Stimulated activated CD8-positive, alpha-beta memory T cell treated with anti-CD3 and anti-CD28 coated beads, Interleukin-4, amount 100 ng/mL, for 1 hour (primary cell): ENCODE measurements at places on chromosomes 1 and 21.
A peak's percentile ranks its signal among the peaks of the same experiment; 100 is the strongest.

DNA sequence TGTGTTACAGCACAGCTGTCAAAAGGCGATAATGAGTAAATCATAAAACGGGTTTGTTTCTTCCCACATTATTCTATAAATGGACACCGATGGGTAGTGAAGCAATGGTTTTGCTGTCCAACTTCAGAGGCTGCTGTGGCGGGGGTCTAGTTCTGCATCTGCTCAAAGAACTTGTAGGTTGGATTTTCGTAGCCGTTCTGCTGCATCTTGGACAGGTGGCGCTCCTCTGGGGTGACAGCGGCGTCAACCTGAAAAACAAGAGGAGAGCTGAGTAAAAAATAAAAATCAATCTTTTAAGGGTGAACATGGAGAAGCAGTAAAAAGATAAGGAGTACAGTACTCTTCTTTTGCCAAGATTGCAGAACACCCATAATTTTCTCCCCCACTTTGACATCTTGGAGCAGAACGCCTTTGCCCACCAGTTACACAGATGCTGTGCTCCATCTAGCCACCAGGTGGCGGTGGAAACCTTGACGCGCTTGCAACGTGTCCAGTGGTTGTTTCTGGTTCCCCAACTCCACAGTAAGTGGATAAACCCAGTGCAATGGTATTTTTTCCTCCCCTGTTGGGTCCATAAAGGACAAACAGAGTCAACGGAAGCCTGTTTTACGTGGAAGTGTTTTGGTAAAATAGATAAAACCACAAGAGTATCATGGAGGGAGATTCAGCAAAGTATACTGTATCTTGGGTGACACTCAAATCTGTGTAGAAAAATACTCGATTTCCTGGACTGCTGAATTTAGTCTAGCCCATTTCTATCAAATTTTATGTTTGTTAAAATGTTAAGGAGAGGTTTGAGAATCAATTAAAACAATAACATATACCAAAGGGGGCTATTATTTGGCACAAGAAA is 147.0 kb downstream of the GABPA start:
- DNase-seq = peak; percentile 27

- DNase-seq = no peak
Observed at GRCh38 chr1:39936724-39937491, 18.0 kb upstream of the MFSD2A start.

DNA sequence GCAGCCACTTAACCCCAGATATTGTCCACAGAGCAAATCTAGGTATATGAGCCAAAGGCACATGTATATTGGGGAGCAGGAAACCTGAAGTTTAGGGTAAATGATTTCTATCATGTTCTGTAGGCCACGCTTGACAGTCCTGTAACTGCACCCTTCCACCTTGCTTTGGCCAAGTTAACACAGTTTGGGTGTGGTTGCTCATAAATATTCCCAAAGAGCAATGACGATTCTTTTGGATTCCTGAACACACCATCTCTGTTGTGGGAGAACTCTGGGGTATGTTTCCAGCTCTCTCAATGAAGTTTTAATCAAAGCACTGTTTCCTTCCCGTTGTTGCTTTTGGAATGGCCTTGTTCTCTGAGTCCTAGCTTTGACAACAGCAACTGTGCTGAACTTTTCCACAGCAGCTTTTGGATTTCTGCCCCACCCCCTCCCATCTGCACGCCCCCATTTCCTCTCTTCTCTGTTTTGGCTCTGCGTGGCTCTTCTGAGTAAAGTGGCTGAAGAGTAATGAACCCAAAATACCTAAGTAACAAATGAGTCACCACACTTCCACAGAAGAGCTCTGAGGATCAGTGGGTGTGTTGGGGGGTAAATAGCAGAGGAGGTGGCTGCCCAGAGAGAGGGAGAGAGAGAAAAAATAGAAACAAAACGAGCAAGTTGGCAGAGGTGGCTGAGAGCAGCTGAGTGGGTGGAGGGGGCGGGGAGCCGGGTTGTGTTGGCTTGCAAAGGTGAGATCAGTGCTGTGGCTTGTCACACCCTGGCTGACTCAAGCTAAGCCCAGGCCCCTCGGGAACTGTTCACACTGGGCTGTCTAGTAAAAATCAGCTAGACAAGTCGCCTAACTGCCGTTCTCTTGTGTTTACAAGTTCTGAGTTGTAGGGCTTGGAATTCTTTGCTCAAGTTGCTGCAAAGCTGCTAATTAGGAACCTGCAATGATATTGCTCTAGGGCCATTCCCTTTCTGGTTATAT is 26.9 kb upstream of the RAP1A start:
- peak; percentile 88 for DNase-seq

GRCh38 chr1:228190778-228191177 is 17.1 kb upstream of the OBSCN start:
- DNase-seq = no peak

GRCh38 chr1:115409094-115410015 is 71.3 kb upstream of the NGF start:
- no peak for DNase-seq

- no peak for DNase-seq
Observed at GRCh38 chr1:214882616-214883015, 199.9 kb upstream of the KCNK2 start.

DNA sequence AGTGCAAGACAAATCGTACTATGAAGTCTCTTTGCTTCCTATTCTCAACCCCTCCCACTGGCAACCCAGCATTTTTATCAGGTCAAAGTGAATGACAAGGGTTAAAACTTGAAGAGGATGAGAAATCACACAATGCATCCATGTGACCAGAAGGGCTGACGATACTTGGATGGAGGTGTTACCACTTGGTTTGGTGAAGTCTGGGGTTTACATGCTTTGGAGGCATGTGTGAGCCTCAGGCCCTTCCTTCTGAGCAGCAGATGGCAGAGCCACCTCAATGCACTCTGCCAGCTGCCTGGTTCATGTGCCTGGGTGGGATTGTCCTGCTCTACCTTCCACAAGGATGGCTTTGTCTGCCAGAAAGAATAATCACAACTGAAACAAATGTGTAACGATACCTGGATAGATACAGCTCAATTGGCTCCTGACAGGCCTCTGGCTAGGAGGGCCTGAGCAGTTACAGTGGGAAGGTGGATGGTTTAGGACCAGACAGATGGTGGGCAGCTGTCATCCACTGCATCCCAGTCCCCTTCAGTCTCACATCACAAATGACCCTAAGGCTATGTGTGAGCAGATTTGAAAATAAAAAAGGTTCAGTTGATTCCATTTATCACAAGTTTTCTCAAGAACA is 51.5 kb upstream of the CNIH3 start:
- no peak for DNase-seq

- DNase-seq = no peak
Observed at GRCh38 chr1:3899754-3900149, 320 bp downstream of the C1orf174 start.

- DNase-seq = no peak
Observed at GRCh38 chr1:231592809-231593208, 33.8 kb upstream of the DISC1 start.

DNA sequence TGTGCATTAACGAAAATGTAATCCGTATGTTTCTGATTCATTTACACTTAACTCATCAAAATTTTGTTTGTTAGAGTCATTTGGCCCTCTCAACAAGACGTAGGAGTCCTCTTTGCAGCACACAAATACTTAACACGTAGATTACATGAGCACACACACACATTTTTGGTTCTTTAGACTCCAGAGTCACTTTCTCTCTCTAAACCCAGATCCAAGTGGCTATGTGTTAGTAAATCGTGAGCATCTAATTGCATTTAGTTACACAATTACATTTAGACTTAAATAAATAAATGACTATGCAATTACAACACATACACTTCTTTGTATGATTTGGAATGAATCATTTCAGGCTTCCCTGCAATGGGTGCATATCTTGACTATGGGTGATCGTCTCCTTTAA is 109.0 kb upstream of the GREM2 start:
- no peak for DNase-seq

DNA sequence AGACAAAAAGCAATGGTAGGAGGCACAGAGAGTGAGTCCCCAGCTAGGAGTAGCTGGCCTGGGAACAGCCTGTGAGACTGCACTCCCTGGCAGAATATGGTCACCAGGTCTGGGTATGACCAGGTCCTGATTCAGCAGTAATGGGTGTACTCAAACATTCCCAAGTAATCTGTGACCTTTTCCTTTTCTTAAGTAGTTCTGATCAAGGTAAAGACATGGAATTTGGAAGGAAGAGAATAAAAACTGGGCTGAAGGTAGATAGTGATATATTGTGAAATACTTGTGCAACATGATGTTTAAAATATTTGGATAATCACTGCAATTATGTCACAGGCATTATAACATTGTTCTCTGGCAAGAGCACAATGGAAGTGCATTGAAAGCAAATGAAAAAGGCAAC is 147.2 kb upstream of the DPYD start:
- DNase-seq = no peak

- DNase-seq = no peak
Observed at GRCh38 chr1:5993556-5994491, 1.6 kb upstream of the NPHP4 start.

GRCh38 chr1:67630438-67631045 is 54.5 kb upstream of the GADD45A start:
- no peak for DNase-seq

GRCh38 chr1:20493309-20493708 is 7.3 kb upstream of the CAMK2N1 start:
- DNase-seq = no peak

GRCh38 chr1:51644533-51645197 is 27.8 kb downstream of the OSBPL9 start:
- DNase-seq = no peak

- no peak for DNase-seq
Observed at GRCh38 chr1:213260311-213261075, 209.5 kb downstream of the RPS6KC1 start.

DNA sequence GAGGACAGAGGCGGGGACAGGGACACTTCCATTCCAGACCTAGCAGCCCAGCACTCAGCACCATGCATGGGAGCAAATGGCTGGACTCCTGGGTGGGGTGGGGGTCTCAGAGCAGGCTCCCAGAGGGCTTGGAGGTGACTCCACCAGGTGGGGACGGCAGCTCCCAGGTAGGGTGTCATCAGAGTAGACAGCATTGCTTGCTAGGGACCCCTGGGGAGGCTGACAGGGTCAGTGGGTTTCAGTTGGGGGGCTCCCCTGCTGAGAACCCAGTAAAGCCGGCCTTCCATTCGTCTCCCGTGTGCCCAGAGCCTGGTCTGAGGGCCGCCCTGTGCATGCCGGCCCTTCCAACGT is 4.8 kb upstream of the GJC2 start:
- DNase-seq = no peak

- no peak for DNase-seq
Observed at GRCh38 chr1:248800459-248800858, 25.3 kb downstream of the SH3BP5L start.

DNA sequence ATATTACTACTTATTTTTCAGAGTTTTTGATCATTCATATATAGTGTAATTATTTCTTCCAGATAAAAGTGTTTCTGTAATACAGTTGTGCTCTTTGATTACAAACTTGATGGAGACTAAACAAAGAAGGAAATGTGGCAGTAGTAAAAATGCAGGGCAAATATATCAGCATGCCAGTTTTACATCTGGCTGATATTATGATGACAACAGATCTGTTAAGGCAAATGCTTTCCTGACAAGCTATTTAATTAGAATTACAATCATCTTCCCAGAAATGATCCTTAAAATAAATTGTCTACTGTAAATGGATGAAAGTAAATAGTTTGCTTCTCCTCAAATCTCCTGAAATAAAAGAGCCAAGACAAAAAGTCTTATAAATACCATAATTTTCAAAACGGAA is 1659.8 kb downstream of the BRINP3 start:
- no peak for DNase-seq

- DNase-seq = no peak
Observed at GRCh38 chr1:164857439-164857838, 298.5 kb downstream of the PBX1 start.

DNA sequence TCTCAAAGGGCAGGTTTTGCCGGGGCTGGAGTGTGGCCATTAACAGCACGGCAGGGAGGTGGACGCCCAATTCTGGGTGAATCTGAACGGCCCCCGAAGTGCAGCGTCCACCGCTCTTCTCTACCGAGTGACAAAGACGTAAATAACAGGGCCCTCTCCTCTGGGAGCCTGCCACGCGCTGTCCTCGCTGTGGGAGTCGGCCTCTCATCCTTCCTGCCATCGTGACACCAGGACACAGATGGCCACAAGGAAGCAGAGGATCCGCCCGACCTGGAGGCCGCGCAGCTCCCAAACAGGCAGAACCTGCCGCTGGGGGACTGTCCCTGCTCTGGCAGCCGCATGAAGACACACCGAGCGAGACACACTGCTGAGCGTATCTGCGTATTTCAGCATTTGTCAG is 12.1 kb upstream of the CDK11B start:
- no peak for DNase-seq

DNA sequence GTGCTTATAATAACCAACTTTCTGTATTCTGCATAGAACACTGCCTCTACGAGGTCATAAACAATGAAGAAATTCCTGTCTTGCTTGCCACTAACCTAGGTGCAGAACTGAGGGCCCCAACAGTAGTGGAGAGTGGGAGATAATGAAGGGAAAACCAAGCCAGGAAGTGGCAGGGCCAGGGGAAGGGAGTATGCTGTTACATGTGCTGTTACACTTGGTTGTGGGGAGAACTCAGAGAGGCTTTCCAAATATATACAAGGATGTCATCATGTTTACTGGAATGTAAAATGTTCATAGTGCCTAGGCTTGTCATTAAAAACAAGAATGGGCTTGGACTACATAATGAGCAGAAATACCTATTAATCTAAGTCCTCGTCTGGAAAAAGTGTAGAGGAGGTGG is 31.1 kb downstream of the NHLH2 start:
- DNase-seq = no peak

DNA sequence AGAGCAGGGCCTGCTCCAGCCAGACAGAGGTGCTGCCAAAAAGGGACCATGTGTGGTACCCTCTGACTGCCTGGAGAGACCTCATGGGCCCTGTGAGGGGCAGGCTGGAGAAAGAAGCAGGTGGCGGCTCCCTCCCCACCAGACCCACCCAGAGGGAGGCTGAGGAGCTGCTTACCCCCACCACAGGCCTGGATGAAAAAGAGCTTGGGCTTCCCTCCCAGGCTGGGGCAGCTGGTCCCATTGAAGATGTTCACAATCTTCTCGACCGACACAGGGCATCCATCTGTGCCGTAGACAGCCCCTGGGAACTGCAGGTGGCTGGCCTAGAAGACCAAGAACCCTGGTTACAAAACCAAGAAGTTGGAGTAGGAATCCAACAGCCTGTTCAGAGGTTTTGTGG is 19.6 kb downstream of the CASP9 start:
- DNase-seq = no peak

DNA sequence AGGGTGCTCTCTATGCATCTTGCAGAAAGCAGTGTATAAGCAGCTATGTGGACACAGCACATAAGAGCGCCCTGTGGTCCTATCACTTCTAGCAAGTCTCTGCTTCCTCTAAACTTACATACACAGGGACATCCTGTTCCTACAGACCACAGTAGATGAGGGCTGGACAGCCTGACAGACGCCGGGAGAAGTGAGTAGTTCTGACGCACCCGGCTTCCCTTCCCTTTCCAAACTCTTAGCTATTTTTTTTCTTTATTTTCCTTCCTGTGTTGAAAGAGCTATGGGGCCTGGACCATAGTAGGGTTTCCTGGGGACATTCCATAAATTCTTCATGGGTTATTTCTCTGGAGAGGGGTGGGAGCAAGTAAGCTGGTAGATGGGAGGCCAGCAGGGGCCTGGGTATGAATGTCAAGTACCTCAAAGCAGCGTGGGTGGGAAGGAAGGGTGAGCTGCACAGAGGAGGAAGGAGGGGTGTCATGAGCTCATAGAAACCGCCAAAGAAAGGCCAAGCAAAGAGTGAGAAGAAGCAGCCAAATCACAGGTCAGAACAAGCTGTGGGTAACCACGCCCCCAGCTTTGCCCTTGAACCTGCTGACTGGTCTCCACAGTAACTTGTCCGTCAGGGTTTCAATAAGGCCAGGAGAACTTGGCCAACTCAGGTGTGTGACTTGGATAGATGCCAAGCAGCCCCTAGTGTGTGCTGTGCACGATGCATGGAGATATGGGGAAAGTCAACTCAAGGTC is 36.6 kb downstream of the PLXNA2 start:
- no peak for DNase-seq
